ENCODE measurements at places on chromosomes 6 and 20. TPM values are rescaled to one million over a fixed set of nuclear protein-coding genes. Genes with fewer than 3 reads are reported as not detected.

The PBOV1 gene
- not detected for total RNA-seq

The OPN5 gene
- total RNA-seq: not detected

The COL9A3 gene
- 0.87 TPM for total RNA-seq

The ELOVL5 gene
- total RNA-seq: 77.9 TPM

The BMP5 gene
- total RNA-seq: not detected

The SPATS1 gene
- not detected for total RNA-seq

The ELOVL4 gene
- 1.6 TPM for total RNA-seq

The HSPA1L gene
- total RNA-seq: 1.2 TPM

The TRAM2 gene
- 23.2 TPM for total RNA-seq

The SLC4A11 gene
- 7.8 TPM for total RNA-seq

The EDN3 gene
- 0.30 TPM for total RNA-seq

The TGM3 gene
- 0.05 TPM for total RNA-seq

The HLA-DRB1 gene
- total RNA-seq: not detected

The LGSN gene
- 3.8 TPM for total RNA-seq

The UNC5CL gene
- total RNA-seq: 0.57 TPM

The FAM120B gene
- 9.8 TPM for total RNA-seq

The TRIM40 gene
- total RNA-seq: not detected

The ALDH8A1 gene
- not detected for total RNA-seq

The CST5 gene
- total RNA-seq: not detected

The NTSR1 gene
- 0.16 TPM for total RNA-seq

The SMLR1 gene
- total RNA-seq: not detected

The LPA gene
- not detected for total RNA-seq

The MAP1LC3A gene
- total RNA-seq: 33.0 TPM

The FAM209A gene
- 0.39 TPM for total RNA-seq
